Esophagus squamous epithelium (tissue), 5 donors: ENCODE measurements at places on chromosomes 1 and 21.

GRCh38 chr1:91031081-91031480, 9.2 kb upstream of the ZNF644 start:
- no peak for DNase-seq

DNA sequence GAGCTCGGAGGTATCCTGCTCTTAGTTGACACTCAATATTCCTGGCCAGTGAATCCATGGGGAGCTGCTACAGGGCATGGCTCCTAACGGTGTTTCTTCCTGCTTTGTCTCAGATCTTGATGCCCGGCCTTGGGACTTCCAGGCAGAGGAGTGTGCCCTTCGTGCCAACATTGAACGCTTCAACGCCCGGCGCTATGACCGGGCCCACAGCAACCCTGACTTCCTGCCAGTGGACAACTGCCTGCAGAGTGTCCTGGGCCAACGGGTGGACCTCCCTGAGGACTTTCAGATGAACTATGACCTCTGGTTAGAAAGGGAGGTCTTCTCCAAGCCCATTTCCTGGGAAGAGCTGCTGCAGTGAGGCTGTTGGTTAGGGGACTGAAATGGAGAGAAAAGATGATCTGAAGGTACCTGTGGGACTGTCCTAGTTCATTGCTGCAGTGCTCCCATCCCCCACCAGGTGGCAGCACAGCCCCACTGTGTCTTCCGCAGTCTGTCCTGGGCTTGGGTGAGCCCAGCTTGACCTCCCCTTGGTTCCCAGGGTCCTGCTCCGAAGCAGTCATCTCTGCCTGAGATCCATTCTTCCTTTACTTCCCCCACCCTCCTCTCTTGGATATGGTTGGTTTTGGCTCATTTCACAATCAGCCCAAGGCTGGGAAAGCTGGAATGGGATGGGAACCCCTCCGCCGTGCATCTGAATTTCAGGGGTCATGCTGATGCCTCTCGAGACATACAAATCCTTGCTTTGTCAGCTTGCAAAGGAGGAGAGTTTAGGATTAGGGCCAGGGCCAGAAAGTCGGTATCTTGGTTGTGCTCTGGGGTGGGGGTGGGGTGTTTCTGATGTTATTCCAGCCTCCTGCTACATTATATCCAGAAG, 16.7 kb downstream of the ALX3 start:
- DNase-seq, result no peak

- no peak for DNase-seq
Observed at GRCh38 chr1:189185097-189185496, 1292.6 kb downstream of the BRINP3 start.

- no peak for DNase-seq
Observed at GRCh38 chr21:31895077-31895835, 22.4 kb downstream of the HUNK start.

GRCh38 chr21:28675331-28676041, 317.2 kb downstream of the LTN1 start:
- no peak for DNase-seq

- no peak for DNase-seq
Observed at GRCh38 chr1:79150576-79150975, 144.0 kb upstream of the ADGRL4 start.

GRCh38 chr1:113531321-113531720, 141.0 kb downstream of the MAGI3 start:
- no peak for DNase-seq

DNA sequence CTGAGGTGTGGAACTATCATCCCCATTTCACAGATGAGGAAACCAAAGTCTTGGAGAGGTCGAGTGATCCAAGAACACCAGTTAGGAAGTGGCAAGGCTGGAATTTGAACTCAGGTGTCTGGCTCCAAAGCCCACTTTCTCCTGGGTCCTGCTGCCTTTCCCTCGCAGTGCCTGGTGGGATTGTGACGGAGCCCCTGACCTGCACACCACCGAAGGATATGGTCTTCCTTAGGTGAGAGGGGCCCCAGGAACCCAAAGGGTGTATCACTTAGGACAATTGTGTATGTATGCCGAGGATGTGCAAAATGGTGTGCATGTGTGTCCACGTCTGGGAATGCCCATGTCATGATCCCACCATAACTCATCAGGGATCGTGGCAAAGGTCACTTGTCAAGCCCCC, 392.7 kb downstream of the MATN1 start:
- DNase-seq, result no peak

DNA sequence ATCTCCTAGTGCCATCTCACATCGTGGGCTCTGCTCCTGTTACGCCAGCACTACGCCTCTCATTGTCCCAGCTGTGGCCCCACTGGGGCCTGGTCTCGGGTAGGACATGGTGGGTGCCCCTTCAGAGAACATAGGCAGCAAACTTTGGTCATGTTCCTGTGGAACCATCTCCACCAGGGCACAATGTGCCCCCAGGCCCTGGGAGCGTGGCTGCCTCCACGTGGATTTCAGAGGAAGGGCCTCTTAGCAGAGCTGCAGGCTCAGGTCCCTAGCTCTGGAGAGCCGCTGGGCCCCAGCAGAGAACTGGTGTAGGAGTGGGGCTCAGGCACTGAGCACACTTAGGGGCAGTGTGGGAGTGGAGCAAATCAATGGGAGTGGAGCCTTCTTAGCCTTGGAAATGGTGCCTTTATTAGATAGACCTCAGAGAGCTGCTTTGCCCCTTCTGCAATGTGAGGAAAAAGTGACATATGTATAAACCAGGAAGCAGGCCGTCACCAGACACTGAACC, 460.0 kb downstream of the NCAM2 start:
- DNase-seq, result no peak

- DNase-seq, result no peak
Observed at GRCh38 chr1:157774412-157774811, 2.5 kb downstream of the FCRL2 start.

- no peak for DNase-seq
Observed at GRCh38 chr1:97254731-97255463, 533.3 kb downstream of the PTBP2 start.
